Left lung (tissue), 14 donors: ENCODE measurements at places on chromosomes 1 and 21. TPM values are rescaled to one million over a fixed set of nuclear protein-coding genes. Genes with fewer than 3 reads are reported as not detected.
A peak's percentile ranks its signal among the peaks of the same experiment; 100 is the strongest.

The KCNJ15 gene
- polyA plus RNA-seq = 79.9 TPM

The SLC44A3 gene
- 30.1 TPM for polyA plus RNA-seq

The S100B gene
- 1.8 TPM for polyA plus RNA-seq

The B3GALT2 gene
- polyA plus RNA-seq = 19.1 TPM

GRCh38 chr1:174999936-175000696, at the start of gene CACYBP:
TSS of gene CACYBP (plus strand) at chr1:174999947. CDS start at chr1:175000181, 234 bp downstream.
- no peaks in the 10 kb centered on the region for H3K36me3 ChIP-seq
- peaks cover 18% of the 10 kb centered on the region for H3K4me1 ChIP-seq
- no peaks in the 10 kb centered on the region for H3K27me3 ChIP-seq
- no peak for DNase-seq

- no peak for DNase-seq
- H3K27ac ChIP-seq = no peak overlapping the region
- no peaks in the 10 kb centered on the region for H3K36me3 ChIP-seq
- H3K4me1 ChIP-seq = no peaks in the 10 kb centered on the region
- H3K4me3 ChIP-seq = no peak overlapping the region
- no peaks in the 10 kb centered on the region for H3K27me3 ChIP-seq
Observed at GRCh38 chr21:26832546-26832945, 12.7 kb downstream of the ADAMTS1 start.

GRCh38 chr1:155191904-155192303, 15.8 kb downstream of the THBS3 start:
- peak overlapping the region; percentile 52 for H3K4me3 ChIP-seq
- DNase-seq = peak; percentile 83
- H3K36me3 ChIP-seq = peaks cover 2% of the 10 kb centered on the region
- peaks cover 40% of the 10 kb centered on the region for H3K4me1 ChIP-seq
- H3K27me3 ChIP-seq = peaks cover 12% of the 10 kb centered on the region
- peak overlapping the region; percentile 91 for H3K27ac ChIP-seq

- no peaks in the 10 kb centered on the region for H3K27me3 ChIP-seq
- H3K4me1 ChIP-seq = no peaks in the 10 kb centered on the region
- no peak overlapping the region for H3K4me3 ChIP-seq
- no peak for DNase-seq
- no peaks in the 10 kb centered on the region for H3K36me3 ChIP-seq
Observed at GRCh38 chr1:201988601-201989000, 6.2 kb downstream of the RNPEP start.

- DNase-seq = no peak
- H3K27ac ChIP-seq = no peak overlapping the region
- no peaks in the 10 kb centered on the region for H3K27me3 ChIP-seq
- H3K4me3 ChIP-seq = no peak overlapping the region
Observed at GRCh38 chr1:156754219-156754618, 2.7 kb upstream of the HDGF start.

DNA sequence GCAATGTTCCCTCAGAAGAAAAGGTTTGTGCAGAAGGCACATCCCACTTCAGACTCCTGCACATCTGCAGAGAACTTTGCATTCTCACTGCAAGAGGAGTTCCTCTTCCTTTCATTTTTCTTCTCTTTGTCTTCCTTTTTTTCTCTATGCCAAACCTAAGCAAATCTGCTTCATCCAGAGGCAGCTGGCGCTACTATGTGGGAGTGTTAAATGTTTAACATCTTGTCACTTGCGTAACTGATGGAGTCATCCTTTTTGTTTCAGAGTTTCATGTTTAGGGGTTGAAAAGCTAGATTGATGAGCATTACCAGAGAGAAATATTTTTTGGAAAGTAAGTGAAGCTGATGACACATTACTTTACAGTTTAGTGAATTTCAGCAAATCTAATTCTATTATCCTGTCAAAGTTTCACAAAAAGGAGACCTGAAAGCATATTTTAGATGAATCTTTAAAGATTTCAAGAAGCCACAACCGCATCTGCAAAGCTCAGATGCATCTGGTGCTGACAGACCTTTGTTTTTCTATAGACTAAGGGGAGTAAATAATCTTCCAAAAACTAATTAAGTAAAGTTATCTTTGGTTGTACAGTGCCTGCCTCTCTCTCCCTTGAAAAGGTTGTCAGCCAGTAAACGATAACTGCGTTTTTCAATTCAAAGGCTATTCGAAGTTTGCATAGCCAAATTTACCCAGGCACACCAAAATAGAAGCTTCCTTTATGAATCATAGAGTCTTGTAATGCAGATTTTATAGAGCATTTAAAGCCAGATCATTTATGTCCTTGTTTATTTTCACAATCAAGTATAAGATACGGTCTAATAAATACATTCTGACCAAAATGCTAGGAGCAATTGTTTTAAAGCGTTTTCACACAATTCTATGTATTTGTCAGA, 1.2 kb upstream of the LRRC53 start:
- H3K4me3 ChIP-seq = no peak overlapping the region
- DNase-seq = no peak
- no peaks in the 10 kb centered on the region for H3K27me3 ChIP-seq
- H3K36me3 ChIP-seq = no peaks in the 10 kb centered on the region
- H3K4me1 ChIP-seq = no peaks in the 10 kb centered on the region
- no peak overlapping the region for H3K27ac ChIP-seq

DNA sequence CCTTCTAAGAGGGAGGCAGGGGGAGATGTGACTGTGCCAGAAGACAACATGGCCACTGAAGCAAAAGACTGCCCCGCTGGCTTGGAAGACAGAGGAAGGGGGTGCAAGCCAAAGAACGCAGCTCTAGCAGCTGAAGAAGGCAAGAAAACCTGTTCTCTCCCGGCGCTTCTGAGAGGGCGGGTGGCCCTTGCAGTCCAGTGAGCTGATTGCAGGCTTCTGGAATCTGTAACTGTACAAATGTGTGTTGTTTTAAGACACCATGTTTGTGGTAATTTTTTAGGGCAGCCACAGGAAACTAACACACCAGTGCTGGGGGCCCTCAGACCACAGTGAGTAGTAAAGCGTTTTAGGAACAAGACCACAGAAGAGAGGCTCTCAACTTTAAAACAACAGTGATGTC, 47.0 kb downstream of the CD46 start:
- H3K4me1 ChIP-seq = peaks cover 8% of the 10 kb centered on the region
- peak overlapping the region; percentile 33 for H3K27ac ChIP-seq
- no peak overlapping the region for H3K4me3 ChIP-seq
- H3K36me3 ChIP-seq = no peaks in the 10 kb centered on the region

- no peaks in the 10 kb centered on the region for H3K4me1 ChIP-seq
- H3K27me3 ChIP-seq = no peaks in the 10 kb centered on the region
- no peak overlapping the region for H3K27ac ChIP-seq
Observed at GRCh38 chr21:41196993-41197392, 29.0 kb downstream of the BACE2 start.

GRCh38 chr1:59017501-59018231, 233.8 kb upstream of the JUN start:
- H3K27me3 ChIP-seq = no peaks in the 10 kb centered on the region
- H3K36me3 ChIP-seq = no peaks in the 10 kb centered on the region
- no peak overlapping the region for H3K4me3 ChIP-seq
- peaks cover 40% of the 10 kb centered on the region for H3K4me1 ChIP-seq
- DNase-seq = no peak
- H3K27ac ChIP-seq = no peak overlapping the region

GRCh38 chr21:24881506-24881905, 725.8 kb downstream of the MRPL39 start:
- no peaks in the 10 kb centered on the region for H3K27me3 ChIP-seq
- no peaks in the 10 kb centered on the region for H3K36me3 ChIP-seq
- no peak overlapping the region for H3K4me3 ChIP-seq
